C1 segment of cervical spinal cord (tissue), 14 donors: ENCODE measurements at places on chromosomes 4 and X.

GRCh38 chr4:40232610-40233009 lies 35.8 kb downstream of the RHOH start:
- DNase-seq, result no peak

DNA sequence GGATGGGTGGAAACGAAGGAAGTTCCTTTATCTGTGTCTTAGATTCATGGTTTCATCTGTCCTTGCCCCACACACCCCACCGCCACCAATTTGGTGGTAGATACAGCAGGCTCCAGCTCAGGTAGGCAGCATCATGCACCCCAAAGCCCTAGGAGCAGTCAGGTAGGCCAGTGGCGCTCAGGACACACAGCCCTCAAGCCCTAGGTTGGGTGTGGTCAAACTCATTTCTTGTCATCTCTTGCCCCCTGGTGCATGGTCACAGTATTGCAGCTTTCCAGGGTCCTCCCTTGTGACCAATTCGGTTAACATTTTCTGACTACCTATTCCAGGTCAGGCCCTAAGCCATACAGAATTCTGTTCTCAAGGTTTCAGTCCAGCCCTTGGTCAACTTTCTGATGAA lies 14.5 kb upstream of the PRRG3 start:
- DNase-seq, result peak; percentile 36

GRCh38 chrX:15574017-15574416 lies 26.7 kb downstream of the ACE2 start:
- DNase-seq, result no peak

DNA sequence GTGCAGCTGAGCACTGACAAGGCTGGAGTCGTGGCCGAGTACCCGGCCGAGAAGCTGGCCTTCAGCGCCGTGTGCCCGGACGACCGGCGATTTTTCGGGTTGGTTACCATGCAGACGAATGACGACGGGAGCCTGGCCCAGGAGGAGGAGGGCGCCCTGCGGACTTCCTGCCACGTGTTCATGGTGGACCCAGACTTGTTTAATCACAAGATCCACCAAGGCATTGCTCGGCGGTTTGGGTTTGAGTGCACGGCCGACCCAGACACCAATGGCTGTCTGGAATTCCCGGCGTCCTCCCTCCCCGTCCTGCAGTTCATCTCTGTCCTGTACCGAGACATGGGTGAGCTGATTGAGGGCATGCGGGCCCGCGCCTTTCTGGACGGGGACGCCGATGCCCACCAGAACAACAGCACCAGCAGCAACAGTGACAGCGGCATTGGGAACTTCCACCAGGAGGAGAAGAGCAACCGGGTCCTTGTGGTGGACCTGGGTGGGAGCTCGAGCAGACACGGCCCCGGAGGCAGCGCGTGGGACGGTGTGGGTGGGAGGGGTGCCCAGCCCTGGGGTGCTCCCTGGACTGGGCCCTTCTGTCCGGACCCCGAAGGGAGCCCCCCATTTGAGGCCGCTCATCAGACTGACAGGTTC lies 24.3 kb downstream of the RGS12 start:
- no peak for DNase-seq

DNA sequence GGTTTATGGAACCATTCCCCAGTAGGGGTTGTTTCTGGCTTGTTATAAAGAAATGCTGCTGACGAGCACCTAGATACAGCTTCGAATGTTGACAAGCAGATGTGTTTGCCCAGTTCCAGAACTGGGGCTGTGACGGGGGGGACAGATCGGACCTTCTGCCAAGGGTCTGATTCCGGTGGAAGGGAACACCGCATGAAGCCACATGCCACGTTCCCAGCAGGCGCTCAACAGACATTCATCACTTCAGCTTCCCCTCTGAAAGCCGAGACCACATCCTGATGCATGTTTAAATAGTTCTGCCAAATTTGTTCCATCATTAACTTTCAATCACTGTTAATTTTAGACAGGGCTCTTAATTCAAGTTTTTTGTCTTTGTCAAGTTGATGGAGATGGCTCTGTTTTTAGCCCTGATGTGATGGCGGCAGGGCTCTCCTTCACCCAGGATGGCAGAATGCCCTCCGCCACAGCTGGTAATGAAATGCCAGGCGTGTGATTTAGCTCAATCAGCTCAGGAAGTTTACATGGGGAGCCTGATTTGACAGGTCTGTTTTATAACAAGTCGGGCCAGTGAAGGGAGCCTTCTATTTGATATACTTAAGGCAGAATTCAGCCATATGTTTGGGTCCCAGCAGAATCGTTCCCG lies 57.4 kb downstream of the PSAPL1 start:
- no peak for DNase-seq

DNA sequence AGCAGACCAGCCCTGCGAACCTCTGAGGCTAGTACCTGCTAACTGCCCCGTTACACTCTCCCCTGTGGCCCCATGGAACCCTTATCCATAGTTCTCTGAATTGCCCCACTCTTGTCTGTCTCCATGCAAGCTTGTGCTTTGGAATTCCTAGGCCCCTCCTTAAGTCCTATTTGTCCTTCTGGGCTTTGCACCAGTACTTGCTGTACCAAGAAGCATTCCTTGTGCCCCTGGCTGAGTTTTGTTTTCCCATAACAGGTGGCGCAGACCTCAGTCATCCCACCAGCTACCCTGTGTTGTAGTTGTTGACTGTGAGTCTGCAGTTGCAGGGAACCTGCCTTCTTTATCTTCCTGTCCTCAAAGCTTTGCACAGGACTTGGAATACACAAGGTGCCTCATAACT lies 147.9 kb downstream of the AMMECR1 start:
- no peak for DNase-seq

DNA sequence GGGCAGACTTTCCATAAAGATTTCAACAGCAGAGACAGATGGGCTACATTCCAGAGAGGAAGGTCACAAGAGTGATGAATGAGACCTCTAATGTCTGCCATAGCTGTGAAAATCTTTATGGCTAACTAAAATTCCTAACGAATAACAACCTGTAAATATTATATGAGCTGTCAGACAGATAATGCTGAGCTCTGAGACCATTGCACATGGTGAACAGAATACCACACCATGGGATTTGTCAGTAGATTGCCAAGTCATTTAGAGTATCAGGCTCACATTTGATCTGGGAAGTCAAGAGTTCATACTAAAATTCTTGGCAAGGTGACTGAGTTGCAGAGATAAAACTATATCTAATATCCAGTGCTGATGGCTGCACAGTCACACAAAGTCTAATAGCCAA lies 259.2 kb upstream of the FTHL17 start:
- DNase-seq, result no peak

DNA sequence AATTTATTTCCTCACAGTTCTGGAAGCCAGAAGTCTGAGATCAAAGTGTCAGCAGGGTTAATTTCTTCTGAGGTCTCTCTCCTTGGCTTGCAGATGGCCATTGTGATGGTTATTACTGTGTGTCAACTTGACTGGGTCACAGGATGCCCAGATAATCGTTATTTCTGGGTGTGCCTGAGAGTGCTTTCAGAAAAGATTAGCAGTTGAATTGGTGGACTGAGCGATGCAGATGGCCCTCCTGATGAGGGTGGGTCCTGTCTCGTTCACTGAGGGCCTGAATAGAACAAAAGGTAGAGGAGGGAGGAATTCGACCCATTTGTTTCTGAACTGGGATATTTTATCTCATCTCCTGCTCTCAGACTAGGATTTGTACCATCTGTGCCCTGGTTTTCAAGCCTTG lies 15.7 kb downstream of the SMIM43 start:
- no peak for DNase-seq

GRCh38 chr4:169070895-169071218 lies 60.8 kb upstream of the CBR4 start:
- no peak for DNase-seq

DNA sequence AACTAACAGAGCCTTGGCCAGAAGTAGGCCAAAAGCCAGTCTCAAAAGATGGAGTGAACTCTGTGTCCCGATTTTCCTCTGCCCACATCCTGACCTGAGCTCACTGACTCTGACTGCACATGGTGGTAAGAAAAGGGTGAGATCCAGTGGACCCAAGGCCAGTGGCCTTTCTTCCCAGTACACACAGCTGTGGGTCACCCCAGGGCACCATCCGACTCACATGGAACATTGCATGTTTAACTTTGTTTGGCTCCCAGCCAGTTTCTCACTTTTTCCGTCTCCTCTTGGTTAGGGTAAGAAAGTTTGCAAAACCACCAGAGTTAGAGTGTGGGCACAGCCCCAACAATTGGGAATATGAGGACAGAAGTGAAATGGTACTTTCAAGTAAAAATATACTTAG lies 69.8 kb downstream of the GAB1 start:
- no peak for DNase-seq

DNA sequence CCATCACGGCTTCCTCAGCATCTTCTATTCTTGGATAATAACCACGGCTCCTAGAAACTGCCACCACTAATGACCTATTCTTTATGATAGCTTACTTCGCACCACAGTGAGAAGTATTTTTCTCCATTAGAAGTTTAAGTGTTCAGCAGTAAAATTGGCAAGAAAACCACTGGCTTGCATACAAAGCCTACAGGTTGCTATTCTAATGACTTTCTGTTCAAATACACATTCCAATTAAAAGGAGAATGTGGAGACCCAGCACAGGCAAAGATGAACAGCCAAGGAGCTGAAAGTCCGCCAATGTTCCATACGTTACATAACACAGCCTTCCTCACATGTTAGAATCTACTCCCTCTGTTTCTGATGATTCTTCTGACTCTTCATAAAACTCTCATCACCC lies 875.0 kb upstream of the PRKX start:
- DNase-seq, result no peak

GRCh38 chrX:153517423-153517822 lies at the start of gene ATP2B3:
Gene ATP2B3 (plus strand): TSS chrX:153517642. CDS start chrX:153536248, 18,606 bp downstream.
- no peak for DNase-seq

- no peak for DNase-seq
These were observed 16.1 kb upstream of the MSANTD1 start for GRCh38 chr4:3232871-3233271.

- DNase-seq, result no peak
These were observed 436.5 kb upstream of the FRG1 start for GRCh38 chr4:189504220-189504619.

GRCh38 chrX:119067023-119067739 lies 5.6 kb upstream of the CT47C1 start:
- DNase-seq, result peak; percentile 9

DNA sequence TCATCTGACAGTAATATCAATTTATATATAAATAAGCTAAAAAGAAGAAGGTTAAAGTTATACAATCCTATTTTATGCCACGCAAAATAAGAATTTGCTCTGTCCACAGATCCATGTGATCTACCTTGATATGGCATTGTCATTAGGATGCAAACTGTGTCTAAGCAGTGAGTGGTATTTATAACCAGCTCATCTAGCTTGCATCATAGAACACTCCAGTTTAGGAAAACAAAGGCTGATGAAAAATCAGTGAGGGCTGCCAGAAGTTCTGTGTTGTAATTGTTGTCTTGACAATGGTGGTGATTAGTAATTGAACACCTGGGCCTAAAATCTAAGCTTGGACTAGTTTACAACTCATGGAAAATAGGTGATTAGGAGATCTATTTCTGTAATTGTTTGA lies 111.0 kb downstream of the CPE start:
- DNase-seq, result no peak

DNA sequence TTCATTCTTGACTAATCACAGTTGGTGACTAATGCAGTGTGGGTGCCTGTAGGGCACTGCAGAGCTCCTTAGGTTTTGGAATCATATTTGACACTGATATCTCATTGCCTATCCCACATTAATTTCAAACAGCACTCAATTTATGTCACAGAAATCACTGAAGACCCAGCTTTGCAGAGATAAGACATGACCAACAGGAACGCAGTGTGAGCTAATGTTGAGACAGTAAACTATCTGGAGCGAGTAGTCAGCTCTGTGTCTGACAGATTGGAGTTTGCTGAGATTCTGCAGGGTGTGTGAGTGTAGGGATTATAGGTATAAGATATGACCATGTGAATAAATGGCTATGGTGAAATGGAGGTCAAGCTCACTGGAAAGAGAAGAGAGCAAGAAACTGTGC lies 1586.1 kb upstream of the AGA start:
- DNase-seq, result no peak

DNA sequence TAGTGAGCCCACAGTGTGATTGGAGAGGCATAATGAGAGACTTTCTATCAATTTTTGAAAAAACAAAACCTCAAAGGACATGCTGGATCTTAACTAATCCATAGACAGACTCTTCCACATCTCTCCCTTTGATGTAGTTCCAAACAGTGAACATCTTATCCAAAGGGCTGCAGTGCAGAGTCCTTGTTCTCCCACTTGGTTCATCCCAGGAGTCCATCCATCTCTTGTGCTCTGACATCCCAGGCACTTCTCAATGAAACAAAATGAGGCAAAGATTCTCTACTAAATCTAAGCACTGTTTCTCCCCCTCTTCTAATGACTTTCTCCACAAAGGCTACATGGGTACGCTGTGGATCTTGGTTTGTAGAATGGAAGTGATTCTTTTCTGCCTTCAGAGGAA lies 8.3 kb downstream of the SHROOM3 start:
- DNase-seq, result no peak

DNA sequence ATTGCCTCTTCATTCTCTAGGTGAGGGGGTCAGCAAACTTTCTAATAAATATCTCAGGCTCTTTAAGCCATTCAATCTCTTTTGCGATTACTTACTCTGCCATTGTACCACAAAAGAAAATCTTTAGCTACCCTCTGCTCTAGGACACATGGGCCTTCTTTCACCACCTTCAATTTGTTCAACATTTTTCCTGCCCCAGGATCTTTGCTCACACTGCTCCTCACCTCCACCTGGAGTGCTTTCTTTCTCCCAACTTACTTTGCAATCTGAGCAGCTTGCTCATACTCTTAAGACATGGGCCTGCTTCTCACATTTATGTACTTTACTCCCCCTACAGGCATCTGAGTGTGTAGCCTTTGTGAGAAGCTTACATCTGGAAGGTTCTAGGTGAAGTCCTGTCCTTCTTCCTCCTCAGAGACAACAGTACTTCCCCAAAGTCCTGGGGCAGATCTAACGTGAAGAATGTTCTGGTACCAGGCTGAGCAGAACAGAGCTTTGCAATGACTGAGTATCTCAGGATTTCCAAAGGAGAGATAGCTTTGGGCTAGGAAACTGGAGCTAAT lies 55.0 kb upstream of the PRDM5 start:
- no peak for DNase-seq

DNA sequence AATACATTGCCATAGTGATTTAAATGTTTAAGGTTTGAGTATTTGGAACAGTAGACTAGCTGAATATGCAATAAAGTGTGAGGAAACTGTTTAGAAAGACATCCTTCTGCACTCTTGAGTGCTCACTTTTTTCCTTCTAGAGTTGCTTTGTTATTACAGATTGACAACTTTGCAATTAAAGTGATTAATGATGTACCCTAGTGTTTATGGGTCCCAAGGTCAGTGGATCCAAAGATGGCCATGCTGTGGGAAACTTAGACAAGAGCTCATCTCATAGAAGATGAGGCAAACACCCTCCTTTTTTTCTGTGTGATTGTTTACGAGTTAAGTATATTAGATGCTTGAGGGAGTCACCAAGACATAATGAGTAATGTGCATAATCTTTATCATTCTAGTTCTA lies 118.8 kb downstream of the PDLIM5 start:
- no peak for DNase-seq

DNA sequence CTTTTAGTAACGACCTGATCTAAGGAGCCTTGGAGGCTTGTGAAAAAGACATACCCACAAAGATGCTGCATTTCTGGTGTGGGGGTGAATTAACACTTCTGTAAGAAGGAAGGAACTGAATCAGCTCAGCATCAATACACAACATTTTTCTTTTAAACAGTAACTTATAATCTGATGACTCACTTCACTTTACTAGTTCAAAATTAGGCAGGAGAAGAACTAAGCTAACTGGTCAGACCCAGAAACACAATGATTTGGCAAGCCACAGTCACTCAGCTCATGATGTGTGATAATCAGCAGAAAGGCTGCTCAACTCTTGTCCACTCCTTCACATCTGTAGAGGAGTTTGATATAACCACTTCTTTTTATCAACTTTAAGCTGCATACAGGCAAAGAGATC lies 4.6 kb downstream of the MMAA start:
- DNase-seq, result no peak
